PC-3 (cell line): ENCODE measurements at places on chromosomes 7 and 10. TPM values are rescaled to one million over a fixed set of nuclear protein-coding genes. Genes with fewer than 3 reads are reported as not detected.

DNA sequence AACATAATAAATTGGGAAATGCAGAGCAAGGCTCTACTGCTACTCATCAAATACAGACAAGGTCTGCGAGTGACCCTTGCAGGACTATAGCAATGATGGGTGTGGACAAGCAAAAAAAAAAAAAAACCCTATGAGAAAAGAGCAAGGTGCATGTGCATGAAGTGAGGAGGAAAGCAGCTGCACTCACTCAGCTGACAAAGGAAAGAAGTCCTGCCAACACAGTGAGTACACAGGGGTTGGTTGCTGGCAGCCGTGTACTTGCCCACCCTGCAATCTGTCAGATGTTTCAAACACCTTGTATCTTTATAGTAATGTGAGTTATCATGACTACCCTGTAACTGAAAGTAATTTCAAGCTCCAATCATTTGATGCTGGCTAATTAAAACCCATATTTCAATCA is 20.5 kb downstream of the CHCHD3 start:
- DNase-seq, result no peak

Gene PTTG1IP2
- not detected in 2 replicates for total RNA-seq

DNA sequence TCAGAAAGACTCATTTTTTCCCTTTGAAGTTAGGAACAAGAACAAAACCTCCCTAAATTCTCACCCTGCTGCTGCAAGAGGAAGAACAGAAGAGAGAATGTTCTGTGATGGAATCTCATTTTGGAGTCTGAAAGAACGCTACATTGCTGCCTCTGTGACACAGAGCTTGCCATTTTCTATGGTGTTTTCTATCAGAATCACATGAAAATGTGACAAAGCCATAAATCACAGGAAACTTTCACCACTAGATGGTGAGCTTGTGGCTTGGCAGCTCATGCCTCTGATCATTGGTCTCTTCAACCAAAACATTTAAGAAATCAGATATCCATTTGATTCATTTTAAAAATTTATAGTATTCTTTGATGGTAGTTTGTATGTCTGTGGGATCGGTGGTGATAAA is 82.9 kb downstream of the CADPS2 start:
- DNase-seq, result peak; percentile 52

Gene ANK3
- total RNA-seq, result 29.5 and 33.6 TPM in 2 replicates

GRCh38 chr7:30814700-30815387 is 43.6 kb downstream of the MINDY4 start:
- DNase-seq, result peak; percentile 5

DNA sequence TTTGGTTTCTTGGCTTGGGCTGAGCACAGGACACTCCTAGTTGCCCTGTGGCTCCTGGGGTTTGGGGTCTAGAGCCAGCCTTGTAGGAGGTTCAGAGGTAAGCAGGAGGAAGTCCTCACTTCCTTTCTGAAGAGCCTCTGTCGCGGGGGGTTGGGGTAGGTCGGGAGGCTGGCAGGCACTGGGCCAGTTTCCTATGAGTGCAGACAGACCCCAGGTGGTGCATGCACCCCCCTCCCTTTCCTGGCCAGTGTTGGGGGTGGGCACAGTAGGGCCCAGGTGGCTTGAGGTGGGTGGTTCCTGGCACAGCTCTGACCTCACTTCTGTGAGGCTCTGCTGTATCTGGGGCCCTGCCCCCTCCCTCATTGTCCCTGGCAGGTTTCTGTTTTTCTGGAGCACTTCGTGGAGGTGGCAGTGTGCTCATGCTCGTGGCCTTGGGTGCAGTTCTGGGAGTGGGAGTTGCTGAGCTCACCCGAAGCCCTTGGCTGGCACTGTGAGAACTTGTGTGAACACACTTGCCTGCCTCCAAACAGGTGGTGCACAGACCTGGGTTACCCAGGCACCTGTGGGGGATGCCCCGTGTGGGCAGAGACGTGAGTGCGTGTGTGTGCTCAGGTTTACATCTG is 1.8 kb downstream of the PALD1 start:
- DNase-seq, result no peak

DNA sequence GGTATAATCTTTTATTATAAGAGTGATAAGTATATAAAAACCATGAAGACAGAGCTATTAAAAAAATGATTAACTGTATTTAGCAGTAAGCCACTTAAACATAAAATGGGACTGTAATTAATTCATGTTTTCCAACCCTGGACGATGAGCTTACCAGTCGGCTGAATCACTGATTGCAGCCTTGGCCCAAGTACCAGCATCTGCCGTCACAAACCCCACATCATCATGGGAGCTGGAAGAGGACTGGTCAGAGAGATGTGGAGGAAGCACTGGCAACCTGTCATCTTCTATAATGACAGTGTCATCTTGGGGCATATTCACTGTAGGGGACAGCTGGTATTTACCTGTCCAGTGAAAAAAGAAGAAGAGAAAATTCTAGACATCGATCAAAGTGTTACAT is 473.6 kb downstream of the PARD3 start:
- DNase-seq, result no peak

Gene PODXL
- total RNA-seq, result 44.2 and 80.5 TPM in 2 replicates

DNA sequence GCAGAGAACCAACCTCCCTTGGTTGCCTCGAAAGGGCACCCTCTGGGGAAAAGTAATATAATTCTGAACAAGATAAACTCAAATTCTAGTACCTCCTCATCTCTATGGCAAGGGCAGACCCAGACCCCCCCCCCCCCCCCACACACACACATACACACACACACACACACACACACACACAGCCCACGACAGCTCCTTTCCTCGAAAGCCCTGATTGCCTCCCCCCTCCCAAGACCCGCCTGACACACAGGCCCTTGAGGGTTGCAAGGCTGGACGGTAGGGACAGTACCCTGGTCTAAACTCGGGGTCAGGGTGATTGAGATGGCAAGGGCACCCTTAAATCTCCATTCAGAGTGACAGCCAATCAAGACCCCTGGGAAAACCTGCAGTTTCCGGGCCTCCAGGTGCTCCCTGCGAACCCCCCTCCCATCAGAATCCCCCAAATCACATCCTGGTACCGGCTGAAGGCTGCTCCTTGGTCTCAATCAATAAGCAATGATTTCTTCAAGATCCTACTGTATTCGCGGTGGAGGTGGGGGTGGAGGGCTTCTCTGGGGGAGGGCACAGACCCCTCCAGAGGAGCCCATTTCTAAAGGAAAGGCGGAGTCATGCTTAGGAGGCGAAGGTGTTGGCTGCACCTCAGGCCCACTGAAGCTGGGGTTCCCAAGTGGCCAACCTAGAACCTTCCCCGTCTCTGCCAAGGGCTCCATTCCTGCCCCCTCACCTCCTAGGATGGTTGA is 100.7 kb downstream of the HIP1 start:
- DNase-seq, result no peak

Gene CHST3
- total RNA-seq, result 12.7 and 17.0 TPM in 2 replicates

DNA sequence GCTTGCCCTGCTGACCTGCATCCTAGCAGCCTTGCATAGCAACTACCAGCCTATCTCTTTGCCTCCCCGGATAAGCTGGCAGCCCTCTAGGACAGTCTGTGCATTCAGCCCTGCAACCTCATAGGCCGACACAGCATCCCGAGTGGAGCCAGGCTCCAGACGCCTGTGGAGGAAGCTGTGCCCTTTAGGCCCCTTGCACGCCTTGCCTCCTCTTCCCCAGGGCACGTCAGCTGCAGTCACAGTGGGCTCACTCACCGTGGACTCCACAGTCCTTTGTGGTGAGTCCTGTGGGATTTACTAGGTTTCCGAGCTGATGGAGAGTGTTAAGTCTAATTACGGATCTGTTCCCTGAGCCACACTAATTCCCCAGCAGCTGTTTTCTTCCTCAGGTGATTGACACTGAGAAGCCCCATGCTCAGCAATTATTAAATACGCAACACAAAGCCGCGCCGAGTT is 540.0 kb downstream of the TCERG1L start:
- DNase-seq, result no peak

Gene AGAP5
- 15.0 and 18.2 TPM in 2 replicates for total RNA-seq

Gene RPEL1
- total RNA-seq, result not detected in 2 replicates

DNA sequence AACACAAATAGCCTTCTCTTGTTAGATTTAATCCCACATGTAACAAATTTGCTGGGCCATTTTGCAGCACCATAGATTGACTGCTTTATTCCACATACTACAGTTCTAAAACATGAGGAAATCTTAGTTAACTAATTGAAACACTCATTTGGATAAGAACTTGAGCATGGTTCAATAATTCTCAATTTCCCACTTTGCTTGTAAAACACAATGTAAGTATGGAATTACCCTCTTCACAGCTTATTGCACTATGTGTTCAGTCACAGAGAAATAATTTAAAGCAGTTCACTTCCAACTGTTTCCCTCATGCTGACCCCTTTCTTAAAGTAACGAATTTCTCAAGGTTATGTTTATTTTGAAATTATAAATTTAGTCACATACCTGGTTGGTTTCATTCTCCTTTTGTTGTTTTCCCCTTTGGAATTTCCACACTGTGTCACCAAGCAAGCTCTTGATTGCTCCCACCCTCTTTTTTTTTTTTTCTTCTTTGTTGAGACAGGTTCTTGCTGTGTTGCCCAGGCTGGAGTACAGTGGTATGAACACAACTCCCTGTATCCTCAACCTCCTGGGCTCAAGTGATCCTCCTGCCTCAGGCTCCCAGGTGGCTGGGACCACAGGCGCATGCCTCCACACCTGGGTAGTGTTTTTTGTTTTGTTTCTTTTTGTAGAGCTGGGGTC is 425.4 kb downstream of the EXOC4 start:
- DNase-seq, result no peak

DNA sequence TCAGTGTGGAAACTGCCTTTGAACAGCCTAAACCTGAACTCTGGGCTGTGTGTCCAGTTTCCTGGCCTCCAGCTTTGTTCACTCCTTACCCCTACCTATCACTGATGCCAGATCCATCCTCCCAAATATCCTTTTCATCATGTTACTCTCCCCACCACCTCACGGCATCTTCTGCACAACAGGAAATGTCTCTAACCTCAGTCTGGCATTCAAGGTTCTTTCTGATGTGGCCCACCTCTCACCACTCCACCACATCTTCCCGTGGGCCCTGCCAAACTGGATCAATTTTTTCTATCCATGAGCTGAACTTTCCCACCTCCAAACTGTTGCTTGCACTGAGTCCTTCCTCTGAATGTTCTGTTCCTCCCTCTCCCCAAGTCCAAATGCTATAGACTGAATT is 35.8 kb upstream of the MAP3K8 start:
- no peak for DNase-seq

Gene ELFN1
- total RNA-seq, result 0.69 and 0.75 TPM in 2 replicates

Gene EGFR
- 50.0 and 64.6 TPM in 2 replicates for total RNA-seq

DNA sequence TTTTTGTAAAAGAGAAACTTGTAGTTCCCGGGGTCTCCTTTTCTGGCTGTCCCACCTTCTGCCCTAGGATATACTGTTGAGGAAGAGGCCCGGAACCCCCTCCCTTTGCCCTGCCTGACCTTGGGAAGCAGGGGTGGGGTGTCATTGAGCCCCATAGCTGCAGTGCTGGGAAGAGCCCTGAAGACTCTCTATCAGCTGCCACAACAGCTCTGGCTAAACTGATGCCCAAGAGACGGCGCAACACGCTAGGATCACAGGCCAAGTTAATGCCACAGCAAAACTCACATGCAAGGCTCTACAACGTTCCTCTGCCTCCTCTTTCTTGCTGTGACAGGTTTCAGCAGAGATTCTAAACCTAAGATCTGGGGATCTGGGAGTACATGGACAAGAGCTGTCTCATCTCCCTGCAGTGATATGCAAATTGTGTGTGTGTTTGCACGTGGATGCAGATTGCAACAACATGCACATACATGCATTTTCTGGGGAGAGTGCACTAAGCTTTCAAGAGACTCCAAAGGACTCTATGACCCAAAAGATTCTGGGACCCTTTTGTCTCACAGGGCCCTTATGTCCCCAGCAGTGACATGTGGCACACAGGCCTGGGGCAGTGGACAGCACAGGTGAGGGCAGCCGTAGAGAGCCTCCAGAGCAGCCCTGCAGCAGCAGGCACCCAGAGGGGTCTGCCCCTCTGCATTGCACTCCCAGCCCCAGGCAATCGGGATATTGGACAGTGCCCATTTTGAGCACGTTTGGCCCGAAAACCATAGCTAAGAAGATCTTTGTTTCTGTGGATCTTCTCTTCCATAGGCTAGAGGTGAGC is 2.5 kb downstream of the RASSF4 start:
- DNase-seq, result no peak

DNA sequence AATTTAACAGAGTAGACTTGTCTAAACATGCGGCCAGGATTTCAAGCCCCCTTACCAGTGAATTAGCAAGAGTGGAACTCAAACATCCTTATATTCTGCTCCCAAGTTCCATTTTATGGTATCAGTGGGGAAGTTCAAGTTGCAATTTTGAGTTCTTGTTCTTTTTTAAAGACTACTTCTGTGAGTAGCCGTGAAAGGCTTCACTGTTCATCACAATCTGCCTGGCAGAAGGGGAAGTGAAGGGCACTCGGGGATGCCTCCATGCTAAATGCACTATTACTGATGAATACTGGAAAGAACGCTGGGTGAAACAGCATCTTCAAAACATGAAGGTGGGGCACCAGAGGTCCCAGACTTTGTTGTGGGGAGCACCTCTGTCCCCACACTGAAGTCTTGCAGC is 22.4 kb upstream of the FGL2 start:
- DNase-seq, result no peak

Gene FBXO24
- 0.40 TPM in 1 of 2 replicates, not detected in the other for total RNA-seq

Gene HABP2
- not detected in 2 replicates for total RNA-seq

GRCh38 chr10:110244550-110244949 is 37.1 kb downstream of the MXI1 start:
- no peak for DNase-seq

- DNase-seq, result peak; percentile 59
Measured at GRCh38 chr7:109963741-109964140, 1127.2 kb upstream of the LRRN3 start.

Gene FOXP2
- not detected in 2 replicates for total RNA-seq

Gene MSS51
- 3.2 and 3.5 TPM in 2 replicates for total RNA-seq

Gene ANKRD61
- total RNA-seq, result 0.23 and 0.26 TPM in 2 replicates

- no peak for DNase-seq
Measured at GRCh38 chr7:84250452-84250851, 55.9 kb upstream of the SEMA3A start.

GRCh38 chr10:121732656-121733445 is 134.6 kb upstream of the FGFR2 start:
- no peak for DNase-seq

DNA sequence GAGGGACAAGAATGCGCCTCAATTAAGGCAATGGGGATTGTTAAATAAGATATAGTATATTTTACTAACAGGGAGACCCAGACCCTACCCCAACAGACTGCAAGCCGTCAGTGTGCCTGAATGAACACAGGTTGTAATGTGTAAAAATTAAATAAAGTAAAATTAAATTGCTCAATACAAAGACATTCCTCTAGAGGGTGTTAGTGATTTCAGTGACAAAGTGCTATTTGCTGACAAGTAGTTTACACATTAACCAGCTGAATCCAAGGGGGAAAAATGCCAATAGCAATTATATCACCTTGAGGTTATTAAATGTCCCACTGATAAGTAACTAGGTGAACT is 110.5 kb downstream of the EBF3 start:
- DNase-seq, result peak; percentile 19

Gene PRPS1L1
- total RNA-seq, result not detected in 2 replicates

GRCh38 chr10:118856106-118856505 is 101.3 kb upstream of the CACUL1 start:
- DNase-seq, result no peak

Gene PTPN12
- 26.2 and 34.3 TPM in 2 replicates for total RNA-seq

- DNase-seq, result no peak
Measured at GRCh38 chr10:107433605-107434004, 269.1 kb upstream of the SORCS1 start.

Gene ANXA8L1
- not detected in 2 replicates for total RNA-seq

Gene SH2B2
- 8.8 and 10.7 TPM in 2 replicates for total RNA-seq

Gene VWDE
- total RNA-seq, result 5.5 and 7.7 TPM in 2 replicates

Gene ZNF92
- 6.3 and 7.6 TPM in 2 replicates for total RNA-seq

- DNase-seq, result no peak
Measured at GRCh38 chr10:70254778-70255328, 21.6 kb upstream of the PPA1 start.

Gene ITGB8
- total RNA-seq, result 13.9 and 14.0 TPM in 2 replicates

- peak; percentile 91 for DNase-seq
Measured at GRCh38 chr7:138895679-138896078, 85.5 kb downstream of the KIAA1549 start.
